ENCODE measurements at places on chromosomes 7 and 10.

DNA sequence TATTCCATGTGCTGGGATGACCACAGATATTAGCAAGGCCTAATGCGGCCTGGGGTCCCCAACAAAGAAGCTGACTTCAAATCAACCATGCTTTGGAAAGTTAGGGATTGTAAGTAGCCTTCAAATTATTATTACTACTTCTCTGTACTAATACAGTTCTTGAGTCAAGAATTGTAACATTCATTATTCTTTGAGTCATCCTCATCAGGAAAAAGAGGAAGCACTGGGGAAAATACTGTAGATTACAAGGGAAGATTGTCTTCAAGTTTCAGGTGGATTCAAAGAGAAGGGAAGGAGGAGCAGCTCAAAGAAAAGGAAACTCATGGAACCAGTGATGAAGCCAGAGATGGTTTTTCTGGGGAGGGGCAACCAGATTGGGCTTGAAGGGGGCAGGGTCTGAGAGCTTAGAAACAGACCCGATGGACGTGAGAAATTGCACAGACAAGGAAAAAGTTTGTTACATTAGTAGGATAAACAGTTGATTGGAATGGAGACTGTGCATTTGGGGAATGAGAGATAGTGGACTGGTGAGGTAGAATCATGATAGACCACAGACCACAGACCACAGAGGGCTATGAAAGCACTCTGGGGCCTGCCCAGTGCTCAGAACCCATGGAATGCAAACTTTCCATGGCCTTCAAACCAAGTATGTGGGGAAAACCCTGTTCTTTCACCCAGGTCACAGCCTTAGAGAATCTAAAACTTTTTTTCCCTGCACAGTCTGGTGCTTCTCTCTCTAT lies 209.9 kb downstream of the ZNF365 start:
- DNase-seq, result peak; percentile 32

GRCh38 chr10:24518981-24519597 lies 204.6 kb downstream of the ARHGAP21 start:
- DNase-seq, result peak; percentile 50

DNA sequence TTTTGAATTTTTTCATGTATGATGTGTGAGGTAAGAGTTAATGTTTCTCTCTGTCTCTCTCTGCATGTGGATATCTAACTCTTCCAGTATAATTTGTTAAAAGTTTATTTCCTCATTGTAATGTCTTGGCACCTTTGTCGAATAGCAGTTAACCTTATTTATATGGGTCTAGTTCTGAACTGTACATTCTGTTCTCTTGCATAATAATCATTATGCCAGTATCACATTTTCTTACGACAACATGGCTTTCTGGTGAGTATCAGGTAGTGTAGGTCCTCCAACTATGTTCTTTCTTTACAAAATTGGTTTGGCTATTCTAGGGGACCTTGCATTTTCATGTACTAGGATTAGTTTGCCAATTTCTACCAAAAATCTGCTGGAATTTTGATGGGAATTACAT lies 337.0 kb upstream of the FZD8 start:
- DNase-seq, result no peak

DNA sequence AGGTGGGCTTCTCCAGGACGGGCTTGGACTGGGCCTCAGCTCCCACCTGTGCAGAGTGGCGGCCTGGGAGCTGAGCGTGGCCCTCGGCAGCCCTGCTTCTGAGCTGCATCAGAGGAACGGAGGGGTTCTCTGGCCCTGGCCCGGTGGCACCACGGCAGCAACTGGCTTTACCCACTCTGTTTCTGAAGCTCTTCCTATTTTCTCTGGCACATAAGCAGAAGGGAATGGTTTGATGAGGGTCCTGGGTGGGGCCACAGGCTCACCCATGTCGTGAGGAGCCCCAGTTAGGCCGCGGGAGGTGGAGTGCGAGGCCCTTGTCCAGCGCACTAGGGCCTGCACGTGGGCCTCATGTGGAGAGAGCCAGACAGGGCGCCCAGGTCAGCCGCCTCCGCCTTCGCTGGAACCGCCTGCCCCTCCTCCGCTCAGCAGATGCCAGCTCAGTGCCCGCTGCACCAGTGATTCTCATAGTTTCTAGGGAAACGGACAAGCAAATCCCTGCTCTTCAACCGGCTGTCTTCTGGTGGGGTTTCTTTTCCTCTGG lies 284.0 kb downstream of the CELF2 start:
- no peak for DNase-seq

GRCh38 chr10:114258274-114258840 lies 19.3 kb downstream of the VWA2 start:
- peak; percentile 12 for DNase-seq

GRCh38 chr10:90746829-90747228 lies 111.0 kb downstream of the HTR7 start:
- DNase-seq, result no peak

DNA sequence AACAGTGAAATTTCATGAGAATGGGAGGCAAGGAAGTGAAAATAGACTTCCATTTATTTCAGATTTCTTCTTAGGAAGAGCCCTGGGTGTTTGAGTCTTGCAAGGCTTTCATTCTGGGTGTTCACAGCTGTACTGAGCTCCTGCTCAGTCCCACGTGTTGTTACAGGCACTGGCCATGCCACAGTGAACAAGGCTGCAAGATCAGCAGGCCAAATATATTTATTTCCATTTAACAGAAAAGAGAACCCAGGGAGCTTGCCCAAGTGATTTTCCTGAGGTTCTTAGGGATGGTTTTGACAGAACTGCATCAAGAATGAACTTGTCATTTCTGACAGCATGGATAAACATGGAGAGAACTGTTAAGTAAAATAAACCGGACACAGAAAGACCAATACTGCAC lies 54.5 kb upstream of the CD36 start:
- no peak for DNase-seq

GRCh38 chr10:60099998-60100747 lies 193.8 kb upstream of the CCDC6 start:
- peak; percentile 38 for DNase-seq

DNA sequence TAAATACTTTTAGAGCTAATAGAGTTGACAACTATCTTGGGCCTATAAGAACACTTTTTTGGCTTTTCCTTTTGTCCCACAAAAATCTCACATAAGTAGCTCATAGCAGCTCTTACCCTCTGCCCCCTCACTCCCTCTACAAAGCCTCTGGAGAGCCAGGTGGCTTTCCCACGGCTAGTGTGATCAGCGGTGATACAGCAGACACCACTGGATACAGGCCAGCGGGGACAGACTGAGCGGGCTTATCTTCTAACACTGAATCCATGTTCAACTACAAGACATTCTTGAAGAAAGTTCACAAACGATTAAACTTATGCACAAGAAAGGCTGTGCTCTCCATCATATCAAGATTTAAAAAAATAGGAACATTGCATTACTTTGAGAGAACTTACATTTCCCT lies 377.2 kb downstream of the PARD3 start:
- DNase-seq, result no peak

- DNase-seq, result no peak
Measured at GRCh38 chr7:151820491-151821105, 56.3 kb downstream of the PRKAG2 start.

DNA sequence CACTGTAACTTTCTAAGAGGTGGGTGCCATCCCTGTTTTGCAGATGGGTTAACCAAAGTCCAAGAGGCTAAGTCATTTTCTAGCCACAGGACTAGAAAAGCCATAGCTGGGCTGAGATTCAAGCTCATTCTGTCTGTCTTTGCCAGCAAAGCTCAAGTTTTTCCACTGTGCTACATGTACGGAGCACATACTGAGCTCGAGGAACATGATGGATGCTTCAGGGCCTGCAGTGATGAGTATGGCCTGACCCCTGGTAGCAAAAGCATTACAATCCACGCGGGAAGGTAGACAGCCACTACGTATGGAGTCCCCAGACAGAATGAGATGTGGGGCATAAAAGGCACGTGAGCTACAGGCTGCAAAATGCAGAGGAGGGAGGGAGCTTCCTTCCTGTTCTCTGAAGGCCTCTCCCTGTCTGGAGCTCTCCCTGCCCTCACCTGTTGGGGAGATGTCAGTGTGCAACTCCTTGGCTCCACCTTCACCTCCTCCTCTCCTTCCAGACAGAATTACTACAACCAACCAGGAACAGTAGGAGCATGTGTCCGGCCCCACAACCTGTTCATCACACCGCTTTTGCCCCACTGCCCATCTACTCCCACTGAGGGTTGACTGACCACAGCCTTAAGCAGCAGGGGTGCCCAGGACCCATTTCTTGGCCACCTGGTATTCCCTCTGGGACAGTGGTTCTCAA lies 16.4 kb downstream of the ITPRIP start:
- DNase-seq, result no peak

- no peak for DNase-seq
Measured at GRCh38 chr7:6658618-6659345, 21.7 kb downstream of the ZNF316 start.

GRCh38 chr7:124765401-124766352 lies at the start of gene GPR37:
TSS of gene GPR37 (minus strand) at chr7:124765792. CDS start at chr7:124764976, 816 bp downstream.
- peak; percentile 38 for DNase-seq

- no peak for DNase-seq
Measured at GRCh38 chr10:1608851-1609647, 128.3 kb downstream of the ADARB2 start.

DNA sequence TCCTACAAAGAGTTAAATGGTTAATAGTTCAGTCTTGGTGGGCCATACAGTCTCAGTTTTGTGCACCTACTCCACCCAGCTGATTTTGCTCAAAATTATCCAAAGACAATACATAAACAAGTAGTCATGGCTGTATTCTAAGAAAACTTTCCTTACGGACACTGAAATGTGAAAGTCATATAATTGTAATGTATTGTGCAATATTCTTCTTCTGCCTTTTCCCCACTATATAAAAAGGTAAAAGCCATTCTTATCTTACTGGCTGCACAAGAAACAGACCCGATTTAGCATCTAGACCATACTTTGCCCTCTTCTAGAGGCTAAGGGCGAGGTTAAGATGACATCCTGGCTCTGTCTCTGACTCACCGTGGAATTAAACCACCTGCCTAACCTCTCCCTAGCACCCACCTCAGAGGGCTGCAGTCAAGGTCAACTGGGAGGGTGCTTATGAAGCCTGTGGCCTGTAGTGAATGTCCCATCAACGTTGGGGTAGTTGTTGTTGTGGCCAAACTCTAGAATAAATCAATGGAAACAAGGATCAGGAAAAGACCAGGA lies 63.8 kb upstream of the DOCK1 start:
- DNase-seq, result no peak
